ENCODE measurements at places on chromosomes 16 and 17.

DNA sequence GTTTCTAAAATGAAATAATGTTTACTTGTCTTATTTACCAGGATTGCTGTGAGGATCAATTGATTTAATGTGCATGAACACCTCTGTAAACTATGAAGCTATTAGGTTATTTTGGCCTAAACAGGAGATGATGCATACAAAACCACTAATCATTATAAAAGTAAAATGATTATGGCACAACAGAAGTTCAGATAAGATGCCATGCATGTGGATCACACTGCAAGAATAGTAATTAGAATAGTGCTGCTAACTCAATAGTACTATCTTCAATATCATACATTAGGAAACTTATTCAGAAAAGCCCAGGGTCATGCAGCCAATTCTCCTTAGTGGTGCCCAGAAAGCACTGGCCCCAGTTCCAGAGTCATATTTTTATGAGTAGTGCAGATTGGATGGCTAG lies 66.9 kb downstream of the TMEM100 start:
- no peak for DNase-seq

DNA sequence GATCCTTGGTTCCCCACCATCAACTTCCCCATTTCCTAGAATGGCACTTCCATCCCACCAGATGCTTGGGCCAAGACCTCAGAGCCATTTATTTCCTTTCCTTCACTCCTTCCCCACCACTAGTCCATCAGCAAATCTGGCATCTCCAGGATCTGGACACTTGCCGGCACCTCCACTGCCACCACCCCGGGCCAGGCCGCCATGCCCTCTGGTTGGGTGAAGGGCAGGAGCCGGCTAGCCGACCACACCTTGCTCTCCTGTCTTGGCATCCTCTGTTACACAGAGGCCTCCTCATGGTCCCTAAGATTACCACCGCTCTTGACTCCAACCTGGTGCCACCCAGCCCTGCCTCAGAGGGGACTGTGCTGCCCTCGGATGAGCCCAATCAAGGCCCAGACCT lies 104.5 kb downstream of the RMI2 start:
- DNase-seq: no peak

DNA sequence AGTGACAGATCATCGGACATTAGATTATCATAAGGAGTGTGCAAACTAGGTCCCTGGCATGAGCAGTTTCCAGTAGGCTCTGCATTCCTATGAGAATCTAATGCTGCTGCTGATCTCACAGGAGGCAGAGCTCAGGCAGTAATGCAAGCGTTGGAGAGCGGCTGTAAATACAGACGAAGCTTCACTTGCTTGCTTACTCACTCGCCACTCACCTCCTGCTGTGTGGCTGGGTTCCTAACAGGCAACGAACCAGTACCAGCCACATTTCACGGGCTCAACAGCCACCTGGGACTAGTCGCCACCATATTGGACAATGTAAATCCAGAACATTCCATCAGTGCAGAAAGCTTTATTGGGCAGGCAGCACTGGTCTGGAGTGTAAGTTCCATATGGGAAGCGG lies 7.7 kb downstream of the JPH3 start:
- DNase-seq: no peak

- DNase-seq: no peak
These were observed 51.9 kb downstream of the CNTNAP4 start for GRCh38 chr16:76329106-76329505.

DNA sequence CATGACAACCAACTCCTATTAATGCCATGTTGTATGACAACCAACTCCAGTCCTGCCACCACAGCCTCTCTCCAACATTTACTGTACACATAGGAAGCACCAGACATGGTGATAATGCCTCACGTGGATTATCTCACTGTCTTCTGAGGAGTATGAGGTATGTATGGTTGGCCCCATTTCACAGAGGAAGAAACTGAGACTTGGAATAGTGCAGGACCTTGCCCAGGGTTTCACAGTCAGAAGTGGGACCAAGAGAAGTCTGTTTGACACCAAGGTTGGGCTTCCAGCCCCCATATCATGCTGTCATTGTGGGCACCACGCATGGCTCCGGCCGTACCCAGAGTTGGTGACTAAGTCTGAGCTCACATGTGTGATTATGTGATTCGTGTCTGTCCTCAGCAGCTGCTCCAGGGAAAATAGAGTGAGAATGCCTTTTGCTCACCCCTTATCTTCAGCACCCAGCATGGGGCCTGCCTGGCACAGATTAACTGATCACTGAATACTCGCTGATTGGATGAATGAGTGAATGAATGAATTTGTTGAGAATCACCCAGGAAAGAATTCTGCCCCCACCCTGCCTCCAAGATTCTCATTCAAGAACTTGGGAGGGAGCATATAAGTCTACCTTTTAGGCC lies 204.1 kb upstream of the NLRP1 start:
- no peak for DNase-seq

DNA sequence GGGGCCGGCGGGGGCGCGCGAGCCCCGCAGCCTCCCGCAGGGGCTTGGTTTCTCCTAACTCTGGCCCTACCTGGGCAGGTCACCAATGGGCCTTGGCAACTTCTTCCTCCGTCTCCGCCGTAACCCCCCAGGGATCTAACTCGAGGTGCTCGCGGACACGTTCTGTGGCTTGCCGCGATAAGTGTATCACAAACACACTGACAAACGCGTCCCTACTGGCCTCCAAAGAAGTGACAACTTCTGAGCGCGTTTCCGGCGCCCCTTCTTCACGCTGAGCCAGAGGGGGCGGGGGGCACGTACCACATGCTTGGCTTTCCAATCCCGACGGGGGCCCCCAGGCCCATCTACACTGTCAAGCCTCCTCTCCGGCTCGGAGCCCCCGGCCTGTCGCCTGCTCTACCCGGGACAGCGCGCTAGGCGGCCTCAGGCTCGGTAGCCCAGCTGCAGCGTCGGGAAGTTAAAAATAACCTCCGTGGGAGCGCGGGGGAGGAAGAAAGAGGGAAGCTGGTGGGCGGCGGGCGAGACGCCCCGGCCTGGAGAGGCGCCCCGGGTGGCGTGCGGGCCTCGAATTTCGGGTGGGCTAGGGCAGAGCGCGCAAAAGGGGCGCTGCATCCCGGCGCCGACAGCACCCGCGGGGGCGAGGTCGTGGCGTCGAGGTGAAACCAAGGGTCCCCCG lies 725 bp upstream of the SPHK1 start:
- DNase-seq: no peak

DNA sequence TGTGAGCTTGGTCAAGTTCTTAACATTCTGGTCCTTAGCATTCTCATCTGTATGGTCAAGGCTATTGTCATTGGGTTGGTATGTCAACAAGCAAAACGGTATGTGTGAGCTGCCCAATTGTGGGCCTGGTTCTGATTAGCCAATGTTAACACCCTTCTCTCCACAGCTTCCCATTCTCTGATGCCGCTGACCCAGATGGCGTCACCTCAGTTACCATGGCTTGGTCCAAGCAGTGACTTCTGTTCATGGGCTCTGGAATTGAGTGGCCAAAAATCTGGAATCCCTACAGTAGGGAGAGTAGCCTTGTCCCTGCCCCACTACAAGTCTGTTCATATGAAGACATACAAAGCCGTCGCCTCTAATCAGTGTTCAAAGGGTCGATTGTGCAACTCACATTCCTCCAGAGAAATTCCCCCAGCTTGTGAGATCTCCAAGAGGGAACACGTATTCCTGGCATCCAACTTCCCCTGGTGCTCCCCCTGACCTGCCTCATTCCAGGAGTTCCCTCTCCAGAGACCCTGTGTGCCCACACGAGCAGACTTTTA lies 15.8 kb downstream of the TMEM98 start:
- no peak for DNase-seq

- no peak for DNase-seq
These were observed 92.9 kb downstream of the YPEL2 start for GRCh38 chr17:59424331-59424730.

- DNase-seq: no peak
These were observed 48.7 kb upstream of the NLK start for GRCh38 chr17:27993723-27994310.

- no peak for DNase-seq
These were observed 45.2 kb downstream of the XPO6 start for GRCh38 chr16:28166394-28167208.

GRCh38 chr17:71793518-71793917 lies 327.3 kb upstream of the SOX9 start:
- no peak for DNase-seq

DNA sequence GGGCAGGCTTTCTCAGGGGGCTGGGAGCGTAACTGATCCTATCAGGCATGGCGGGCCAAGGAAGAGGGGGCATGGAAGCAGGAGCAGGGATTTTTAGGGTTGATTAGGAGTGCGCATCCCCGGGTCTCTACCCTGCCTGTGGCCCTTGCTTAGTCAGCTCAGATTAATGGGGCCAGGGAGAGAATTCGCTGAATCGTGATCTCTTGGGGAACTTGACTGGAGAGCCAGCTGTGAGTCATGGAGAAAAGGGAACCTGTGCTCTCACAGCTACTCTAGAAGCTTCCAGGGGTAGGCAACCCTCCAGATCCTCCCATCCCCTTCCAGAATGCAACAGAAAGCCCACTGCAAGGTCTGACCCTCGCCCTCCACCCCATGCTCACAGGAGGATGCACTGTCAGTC lies 3.6 kb downstream of the FOXN1 start:
- no peak for DNase-seq

DNA sequence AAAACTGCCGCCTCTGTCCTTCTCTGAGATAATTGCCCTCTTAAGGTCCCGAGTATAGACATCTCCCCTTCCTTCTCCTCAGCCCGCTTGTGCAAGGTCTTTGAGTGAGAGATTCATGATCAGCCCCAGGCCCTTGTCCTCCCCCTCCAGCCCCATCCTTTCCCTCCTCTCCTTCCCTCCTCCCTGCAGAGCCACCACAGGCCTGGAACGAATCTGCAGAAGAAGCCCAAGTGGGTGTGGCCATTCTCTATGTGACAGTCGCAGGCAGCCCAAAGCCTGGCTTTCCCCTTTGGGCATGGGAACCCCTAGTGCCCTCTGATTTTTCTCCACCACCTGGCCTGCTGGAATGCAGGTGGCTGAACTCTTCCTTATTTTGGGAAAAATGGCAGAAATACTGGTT lies 7.2 kb upstream of the NDRG4 start:
- no peak for DNase-seq

- no peak for DNase-seq
These were observed 9.5 kb upstream of the GALK1 start for GRCh38 chr17:75774471-75774990.

GRCh38 chr17:4766723-4767122 lies 5.0 kb upstream of the TM4SF5 start:
- DNase-seq: no peak

- DNase-seq: no peak
These were observed 31.9 kb upstream of the CPHXL start for GRCh38 chr16:75758215-75758614.

DNA sequence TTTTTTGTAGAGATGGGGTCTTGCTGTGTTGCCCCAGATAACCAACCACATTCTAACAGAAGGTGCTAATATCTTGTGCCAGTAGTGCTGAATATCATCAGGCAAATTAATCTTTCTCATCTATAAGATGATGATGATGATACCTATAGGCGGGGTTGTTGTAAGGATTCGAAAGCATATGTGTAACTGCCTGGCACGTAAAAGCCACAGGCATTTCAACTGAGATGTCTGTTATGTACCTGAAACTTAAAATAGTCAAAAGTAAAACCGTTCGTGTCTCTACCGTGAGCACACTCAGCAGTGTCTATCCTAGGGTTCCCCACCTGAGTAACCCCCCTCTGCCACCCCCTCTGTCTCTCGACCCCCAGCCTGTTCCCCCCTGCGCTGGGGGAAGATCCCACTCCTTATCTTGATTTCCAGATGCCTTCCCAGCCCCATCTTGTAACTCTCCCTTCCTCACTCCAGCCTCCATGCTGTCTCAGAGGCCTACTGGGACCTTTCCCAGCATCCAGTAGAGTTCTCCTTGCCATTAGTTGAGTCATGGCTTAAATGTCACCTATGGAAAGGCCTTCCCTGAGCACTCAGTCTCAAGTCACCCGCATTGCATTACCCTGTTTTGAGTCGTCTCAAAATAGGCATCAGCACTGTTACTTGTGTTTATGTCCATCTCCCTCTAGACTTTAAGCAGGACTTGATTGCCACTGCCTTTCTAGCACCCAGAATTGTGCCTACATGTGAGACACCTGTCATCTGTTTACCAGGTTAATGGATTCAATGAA lies 34.1 kb downstream of the CDRT15 start:
- DNase-seq: no peak

GRCh38 chr16:63702981-63703590 lies 1418.8 kb downstream of the CDH11 start:
- DNase-seq: no peak

DNA sequence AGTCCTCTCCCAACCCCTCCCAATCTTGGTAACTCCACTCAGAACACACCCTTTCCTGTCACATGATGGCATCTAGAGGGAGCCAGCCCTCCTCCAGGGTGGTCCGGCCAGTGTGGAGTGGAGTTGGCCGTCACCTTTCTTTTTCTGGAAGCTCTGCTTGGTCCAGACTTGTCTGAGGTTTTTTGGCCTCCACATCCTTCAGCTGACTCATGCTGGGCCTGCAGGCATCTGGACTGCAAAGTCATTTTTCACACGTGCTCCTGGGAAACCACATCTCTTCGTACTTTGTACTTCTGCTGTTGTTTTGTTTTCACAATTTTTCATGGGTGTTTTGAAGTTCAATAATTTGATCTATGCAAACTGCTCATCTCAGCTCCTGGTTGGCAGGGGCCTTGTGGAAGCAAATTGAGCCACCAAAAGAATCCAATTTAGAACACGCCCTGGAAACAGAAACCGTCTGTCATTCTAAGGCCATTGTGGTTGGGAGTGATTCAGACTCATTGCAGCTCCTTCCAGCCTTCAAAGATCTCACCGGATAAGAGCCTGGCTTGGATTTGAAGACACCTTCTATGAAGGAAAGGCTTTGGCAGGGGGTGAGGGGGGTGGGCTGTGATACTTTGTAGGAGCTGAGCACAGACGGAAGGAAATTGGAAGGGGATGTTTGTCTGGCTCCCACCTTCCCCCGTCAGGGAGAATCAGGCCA lies 42.4 kb upstream of the NF1 start:
- no peak for DNase-seq

- no peak for DNase-seq
These were observed 125.2 kb upstream of the SOX9 start for GRCh38 chr17:71995590-71995989.

GRCh38 chr16:87123356-87124001 lies 193.7 kb downstream of the C16orf95 start:
- DNase-seq: no peak

DNA sequence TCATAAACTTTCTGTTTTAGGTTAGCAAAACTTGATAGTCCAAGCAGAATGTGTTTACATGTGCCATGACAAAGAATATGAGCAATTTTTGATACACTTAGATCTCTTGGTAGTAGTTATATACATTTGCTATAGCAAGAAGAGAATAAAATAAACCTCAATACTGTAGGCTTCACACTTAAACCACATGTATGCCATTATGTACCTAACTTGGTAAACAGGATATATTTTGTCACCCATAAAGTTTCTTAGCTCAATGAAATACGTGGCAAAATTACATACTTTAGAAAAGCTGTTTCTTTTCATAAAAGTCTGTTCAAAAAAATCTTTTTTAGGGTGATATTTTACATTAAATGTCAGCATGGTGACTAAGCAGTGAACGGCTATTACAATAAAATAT lies 184.7 kb downstream of the MYO1D start:
- no peak for DNase-seq
